ENCODE measurements at places on chromosomes 3 and 15.

DNA sequence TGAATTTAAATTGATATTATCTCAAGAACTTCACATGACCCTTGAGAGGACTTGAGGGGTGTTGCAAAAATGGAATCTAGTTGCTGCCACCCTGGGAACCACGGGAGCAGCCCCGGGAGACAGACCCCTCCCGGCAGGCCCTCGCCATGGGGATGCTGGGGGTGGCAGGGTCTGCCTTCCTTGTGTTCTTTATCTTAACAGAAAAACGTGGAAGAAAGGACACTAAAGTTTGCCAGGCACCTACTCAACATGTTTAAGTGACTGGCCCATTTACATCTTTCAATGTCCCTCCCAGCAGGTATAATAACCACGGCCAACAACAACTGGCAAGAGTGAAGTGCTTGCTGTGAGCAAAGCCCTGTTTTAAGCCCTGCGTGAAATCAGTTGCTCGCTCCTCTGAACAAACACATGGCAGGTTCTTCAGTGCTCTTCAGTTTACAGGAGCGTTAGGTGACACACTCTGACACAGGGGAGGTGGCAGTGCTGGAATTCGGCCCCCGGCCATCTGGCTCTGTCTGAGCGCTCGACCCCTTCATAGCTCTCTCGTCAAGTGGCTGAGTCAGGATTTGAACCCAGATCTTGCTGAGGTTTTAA, 112.5 kb downstream of the ASB7 start:
- no peaks in the 10 kb centered on the region for H3K27me3 ChIP-seq
- H3K4me3 ChIP-seq = no peak overlapping the region
- no peak for DNase-seq
- no peaks in the 10 kb centered on the region for H3K4me1 ChIP-seq

DNA sequence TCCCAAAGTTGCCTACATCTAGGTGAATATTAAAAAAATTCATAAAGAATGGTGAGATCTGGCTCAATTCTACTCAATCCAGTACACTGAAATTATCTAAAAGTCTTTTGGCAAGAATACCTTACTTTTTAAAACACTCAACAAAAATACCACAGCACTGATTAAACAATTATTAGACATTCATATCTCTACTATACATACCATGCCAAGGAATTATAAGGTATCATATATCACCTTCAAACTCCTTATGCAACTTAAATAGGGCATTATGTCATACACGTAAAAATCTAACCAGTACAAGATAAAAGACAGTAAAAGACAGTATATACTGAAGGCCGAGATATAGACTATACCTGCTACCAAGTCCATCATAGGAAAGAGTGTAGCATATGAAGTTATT, 6.1 kb upstream of the ANKRD28 start:
- H3K36me3 ChIP-seq = no peaks in the 10 kb centered on the region
- H3K27me3 ChIP-seq = no peaks in the 10 kb centered on the region
- no peak overlapping the region for H3K27ac ChIP-seq
- no peak for DNase-seq

- no peaks in the 10 kb centered on the region for H3K4me1 ChIP-seq
- H3K27ac ChIP-seq = no peak overlapping the region
- DNase-seq = no peak
- no peaks in the 10 kb centered on the region for H3K27me3 ChIP-seq
These were observed 241.8 kb upstream of the NR2F2 start for GRCh38 chr15:96088650-96089049.

DNA sequence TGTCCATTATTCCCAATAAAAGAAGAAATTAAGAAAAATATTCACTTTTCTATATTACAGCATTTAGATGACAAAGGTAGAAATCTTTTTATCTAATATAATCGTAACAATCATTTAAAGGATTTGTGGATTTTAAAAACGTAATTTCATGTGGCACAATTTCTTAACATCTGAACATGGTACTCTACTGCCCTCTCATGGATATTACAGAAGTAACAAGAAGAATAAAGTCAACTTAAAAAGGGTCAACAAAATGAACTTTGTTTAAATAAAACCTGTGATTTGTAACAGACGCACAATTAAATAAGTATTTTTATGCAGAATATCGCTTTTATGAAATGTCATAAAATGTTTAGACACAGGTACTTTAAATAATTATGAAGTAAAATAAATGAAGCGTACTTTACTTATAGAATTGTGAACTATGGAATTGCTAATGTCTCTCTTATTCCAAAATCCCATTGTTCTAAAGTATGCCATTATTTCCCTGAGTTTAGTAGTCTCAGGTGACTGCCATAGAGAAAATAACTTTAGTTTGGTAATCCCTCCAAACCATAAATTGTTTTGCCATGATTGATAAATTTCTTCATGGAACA, 366.8 kb upstream of the ZNF385D start:
- no peaks in the 10 kb centered on the region for H3K36me3 ChIP-seq
- no peaks in the 10 kb centered on the region for H3K4me1 ChIP-seq
- no peak overlapping the region for H3K4me3 ChIP-seq
- no peak overlapping the region for H3K27ac ChIP-seq

GRCh38 chr3:178342111-178342510, 194.1 kb upstream of the KCNMB2 start:
- no peaks in the 10 kb centered on the region for H3K27me3 ChIP-seq
- no peaks in the 10 kb centered on the region for H3K4me1 ChIP-seq
- no peak overlapping the region for H3K27ac ChIP-seq
- no peak overlapping the region for H3K4me3 ChIP-seq

DNA sequence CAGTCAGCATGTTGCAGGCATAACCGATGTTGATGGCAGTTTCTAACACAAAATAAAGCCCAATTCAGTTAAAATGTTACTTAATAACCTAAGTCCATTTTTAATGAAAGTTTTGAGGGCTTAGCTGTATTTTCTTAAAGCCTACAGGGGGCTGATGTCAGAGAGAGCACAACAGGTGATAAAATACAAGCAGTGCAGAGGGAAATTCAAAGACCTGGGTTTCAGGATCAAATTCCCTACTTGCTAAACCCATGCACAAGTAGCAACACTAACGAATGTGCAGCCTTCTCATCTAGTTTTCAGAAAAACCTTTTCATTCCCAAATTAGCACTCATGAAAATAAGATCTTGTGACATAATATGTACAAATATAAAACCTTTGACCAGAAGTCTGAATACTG, 202.0 kb downstream of the ATP8B4 start:
- DNase-seq = no peak
- peak overlapping the region; percentile 22 for H3K27ac ChIP-seq
- H3K36me3 ChIP-seq = peaks cover 52% of the 10 kb centered on the region
- H3K4me1 ChIP-seq = peaks cover 4% of the 10 kb centered on the region
- no peak overlapping the region for H3K4me3 ChIP-seq
- no peaks in the 10 kb centered on the region for H3K27me3 ChIP-seq

GRCh38 chr3:99903869-99904268, 86.2 kb downstream of the CMSS1 start:
- H3K4me1 ChIP-seq = peaks cover 17% of the 10 kb centered on the region
- DNase-seq = no peak
- H3K4me3 ChIP-seq = no peak overlapping the region

DNA sequence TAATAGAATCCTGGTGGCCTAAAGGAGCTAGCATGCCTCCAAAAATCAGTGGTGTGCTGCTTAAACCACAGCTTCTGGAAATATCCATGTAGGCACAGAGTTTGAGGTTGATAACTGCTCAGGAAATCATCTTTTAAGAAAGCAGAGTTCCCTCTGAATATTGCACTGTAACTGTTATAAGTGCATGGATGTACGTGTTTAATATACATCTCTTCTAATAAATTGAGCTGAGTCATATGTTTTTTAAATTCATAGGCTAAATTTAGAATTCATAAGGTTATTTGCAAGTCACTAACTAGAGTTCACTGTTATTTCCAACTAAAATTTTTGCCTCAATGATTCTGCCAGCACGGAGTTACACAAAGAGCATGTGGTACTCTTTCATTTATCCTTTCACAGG, 68.9 kb downstream of the MYH15 start:
- no peak overlapping the region for H3K4me3 ChIP-seq
- no peaks in the 10 kb centered on the region for H3K27me3 ChIP-seq
- no peaks in the 10 kb centered on the region for H3K36me3 ChIP-seq
- H3K27ac ChIP-seq = no peak overlapping the region
- no peaks in the 10 kb centered on the region for H3K4me1 ChIP-seq

GRCh38 chr15:65362491-65362890, 15.3 kb downstream of the IGDCC3 start:
- H3K4me1 ChIP-seq = no peaks in the 10 kb centered on the region
- no peak overlapping the region for H3K4me3 ChIP-seq
- H3K27me3 ChIP-seq = peaks cover 35% of the 10 kb centered on the region
- no peak for DNase-seq

DNA sequence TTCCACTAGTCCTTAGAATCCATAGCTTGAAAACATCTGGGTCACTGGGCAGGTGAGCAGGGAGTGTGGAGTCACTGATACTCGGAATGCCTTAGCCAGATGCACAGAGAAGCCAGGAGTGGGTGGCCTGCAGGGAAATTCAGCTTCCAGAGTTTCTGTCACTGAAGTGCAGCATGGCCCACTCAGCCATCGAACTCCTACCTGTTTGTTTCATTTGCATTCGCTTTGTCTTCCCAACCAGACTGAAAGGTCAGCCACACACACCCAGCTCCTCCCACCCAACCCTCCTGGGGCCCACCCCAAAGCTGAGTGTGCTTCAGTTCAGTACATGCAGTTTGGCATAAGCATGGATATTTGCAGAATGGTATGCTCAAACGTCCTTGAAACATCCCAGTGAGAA, 124.5 kb upstream of the ATP10A start:
- no peaks in the 10 kb centered on the region for H3K27me3 ChIP-seq
- no peaks in the 10 kb centered on the region for H3K4me1 ChIP-seq
- no peak overlapping the region for H3K27ac ChIP-seq
- H3K36me3 ChIP-seq = no peaks in the 10 kb centered on the region
- no peak for DNase-seq

- no peaks in the 10 kb centered on the region for H3K36me3 ChIP-seq
- no peak overlapping the region for H3K27ac ChIP-seq
- H3K4me1 ChIP-seq = no peaks in the 10 kb centered on the region
- DNase-seq = no peak
- H3K4me3 ChIP-seq = no peak overlapping the region
- H3K27me3 ChIP-seq = no peaks in the 10 kb centered on the region
These were observed 46.6 kb downstream of the APH1B start for GRCh38 chr15:63323798-63324563.

- DNase-seq = no peak
- no peaks in the 10 kb centered on the region for H3K36me3 ChIP-seq
These were observed 51.7 kb downstream of the ZIC4 start for GRCh38 chr3:147354623-147355022.

DNA sequence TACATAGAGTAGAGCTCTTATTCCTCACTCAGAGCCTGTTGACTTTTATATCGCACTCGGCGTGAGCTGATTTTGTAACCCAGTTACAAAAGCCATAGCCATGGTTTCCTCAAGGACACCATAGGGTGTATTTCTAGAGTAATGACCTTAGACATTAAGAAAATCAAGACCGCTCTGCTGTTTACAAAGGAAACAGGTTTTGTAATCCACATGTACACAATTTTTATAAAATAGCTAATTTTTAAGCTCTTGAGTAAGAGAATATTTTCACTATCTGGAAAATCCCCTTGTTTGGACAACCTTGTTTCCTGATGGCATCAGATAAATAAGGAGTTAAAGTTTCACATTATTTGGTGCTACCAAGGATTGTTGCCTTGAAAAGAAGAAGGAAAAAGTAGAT, 104.7 kb downstream of the PGPEP1L start:
- H3K4me1 ChIP-seq = peaks cover 17% of the 10 kb centered on the region
- no peaks in the 10 kb centered on the region for H3K27me3 ChIP-seq
- DNase-seq = no peak
- H3K27ac ChIP-seq = peak overlapping the region; percentile 18
- H3K36me3 ChIP-seq = peaks cover 5% of the 10 kb centered on the region
- no peak overlapping the region for H3K4me3 ChIP-seq

DNA sequence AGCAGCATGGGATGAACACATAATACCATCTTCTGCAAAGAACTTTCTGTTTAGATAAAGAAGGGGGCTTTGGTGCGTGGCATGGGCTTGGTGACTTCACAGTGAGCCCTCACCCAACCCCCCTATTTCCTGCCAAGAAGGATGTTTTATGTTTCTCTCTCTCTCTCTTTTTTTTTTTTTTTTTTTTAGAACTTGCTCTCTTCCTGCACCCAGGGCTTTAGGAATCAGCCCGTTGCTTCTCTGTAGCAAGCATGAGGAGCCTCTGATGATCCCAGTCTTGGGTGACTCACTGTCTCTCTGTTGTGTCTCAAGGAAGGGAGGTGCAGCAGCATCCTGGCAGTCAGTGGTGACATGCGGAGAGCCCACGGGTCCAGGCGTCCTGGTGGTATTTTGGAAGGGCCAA, 49.1 kb downstream of the CCK start:
- no peak overlapping the region for H3K27ac ChIP-seq
- peaks cover 94% of the 10 kb centered on the region for H3K36me3 ChIP-seq
- no peak overlapping the region for H3K4me3 ChIP-seq
- no peaks in the 10 kb centered on the region for H3K4me1 ChIP-seq

- no peaks in the 10 kb centered on the region for H3K27me3 ChIP-seq
- no peak for DNase-seq
These were observed 86.9 kb upstream of the UBE3A start for GRCh38 chr15:25525741-25526140.

DNA sequence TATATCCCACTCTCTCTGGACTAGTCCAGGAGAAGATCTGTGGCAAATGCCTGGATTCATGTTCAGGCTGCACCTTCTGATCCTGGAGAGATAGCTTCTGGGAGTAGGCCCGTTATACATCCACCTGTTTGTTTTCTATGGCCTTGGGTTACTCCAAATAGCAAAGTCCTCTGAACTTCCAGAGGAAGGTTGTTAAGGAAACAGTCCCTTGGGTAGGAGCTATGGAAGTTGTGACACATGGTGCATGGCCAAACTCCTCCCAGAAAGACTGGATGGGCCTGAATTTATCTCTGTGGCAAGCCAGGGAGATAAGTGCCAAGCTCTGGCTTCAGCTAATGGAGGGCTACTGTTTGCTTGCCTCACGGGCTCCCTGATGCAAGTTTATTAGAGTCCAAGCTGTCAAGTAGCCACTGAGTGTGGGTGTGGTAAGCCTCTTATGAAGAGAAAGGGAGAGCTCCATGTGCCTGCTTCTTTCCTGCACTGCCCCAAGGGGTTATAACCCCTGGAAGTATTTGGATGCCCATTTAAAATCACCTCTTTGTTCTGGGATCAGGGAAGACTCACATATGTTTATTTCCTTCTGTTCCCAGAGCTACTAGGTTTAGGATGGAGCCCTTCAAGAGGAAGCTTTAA, 328.7 kb upstream of the ATP11B start:
- H3K4me1 ChIP-seq = no peaks in the 10 kb centered on the region
- no peaks in the 10 kb centered on the region for H3K36me3 ChIP-seq
- DNase-seq = no peak
- no peak overlapping the region for H3K27ac ChIP-seq

DNA sequence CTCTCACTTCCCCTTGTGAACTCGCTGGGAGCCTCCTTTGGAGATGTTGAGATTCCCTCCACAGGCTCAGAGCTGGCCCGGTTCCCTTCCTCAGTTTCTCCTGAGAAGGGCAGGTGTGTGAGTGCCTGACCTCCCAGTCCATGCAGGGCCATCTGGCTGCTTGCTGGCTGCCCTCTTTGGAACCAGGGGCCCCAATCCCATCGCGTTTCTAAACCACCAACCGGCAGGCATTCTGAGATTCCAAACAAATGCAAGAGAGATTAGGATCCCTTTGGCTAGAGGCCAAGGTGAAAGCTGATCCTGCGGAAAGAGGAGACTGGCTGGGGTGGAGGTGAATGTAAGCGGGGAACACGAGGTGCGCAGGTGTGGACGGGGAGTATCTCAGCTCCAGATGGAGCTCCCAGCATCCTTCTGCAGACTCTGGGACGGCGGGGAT, 2.9 kb upstream of the PRRT3 start:
- H3K27ac ChIP-seq = no peak overlapping the region
- DNase-seq = no peak
- peaks cover 10% of the 10 kb centered on the region for H3K4me1 ChIP-seq
- H3K36me3 ChIP-seq = no peaks in the 10 kb centered on the region
- H3K27me3 ChIP-seq = peaks cover 2% of the 10 kb centered on the region
